SK-MEL-5 (cell line): ENCODE measurements at places on chromosomes 5 and 9. TPM values are rescaled to one million over a fixed set of nuclear protein-coding genes. Genes with fewer than 3 reads are reported as not detected.

Gene SPINK13
- total RNA-seq, result 0.50 TPM in 1 of 2 replicates, not detected in the other

Gene FOXD4L6
- total RNA-seq, result not detected in 2 replicates

GRCh38 chr9:5617749-5618148 is 11.2 kb upstream of the RIC1 start:
- DNase-seq, result peak; percentile 30

GRCh38 chr9:115144706-115145105 is 26.7 kb upstream of the TNC start:
- no peak for DNase-seq
